Mesothelial cell of epicardium (in vitro differentiated cells): ENCODE measurements at places on chromosomes 11 and 22. TPM values are rescaled to one million over a fixed set of nuclear protein-coding genes. Genes with fewer than 3 reads are reported as not detected.

GRCh38 chr11:111148953-111149352 lies 96.6 kb upstream of the POU2AF2 start:
- H3K4me3 ChIP-seq = no peak overlapping the region
- no peak overlapping the region for H3K27ac ChIP-seq

Gene RBM4B
- total RNA-seq = 38.7 to 40.7 TPM (median 39.6 TPM) in 3 replicates

DNA sequence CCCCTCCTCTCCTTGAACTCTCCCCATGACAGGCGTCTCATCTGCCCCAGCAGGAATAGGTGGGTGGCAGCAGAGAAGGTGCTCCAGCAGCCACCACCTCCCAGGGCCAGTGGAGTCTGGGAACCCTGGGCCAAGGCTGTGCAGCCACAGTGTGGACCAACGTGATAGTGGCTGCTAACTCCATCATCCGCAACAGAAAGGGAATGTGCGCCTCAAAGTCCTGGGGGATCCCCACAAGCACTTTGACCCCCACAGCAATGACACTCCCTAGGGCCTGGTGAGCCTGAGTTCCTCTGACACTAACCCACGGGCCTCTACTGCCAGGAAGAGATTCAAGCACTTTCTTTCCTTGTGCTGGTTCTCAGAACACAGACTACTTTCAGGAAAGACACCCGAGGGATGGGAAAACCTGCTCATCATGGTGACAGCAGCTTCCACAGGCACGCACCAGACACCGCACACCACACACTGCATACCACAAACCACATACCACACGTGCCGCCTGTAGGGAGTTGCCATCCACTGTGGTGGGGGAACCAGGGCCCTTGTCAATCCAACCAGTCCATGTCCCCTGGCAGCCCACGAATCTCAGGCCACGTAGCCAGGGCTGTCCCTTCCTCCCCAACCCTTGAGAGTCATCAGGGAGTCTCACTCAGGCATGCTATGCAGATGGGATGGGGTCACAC lies 3.4 kb upstream of the SLC25A1 start:
- peak overlapping the region; percentile 61 for H3K27ac ChIP-seq
- H3K4me1 ChIP-seq = peaks cover 10% of the 10 kb centered on the region
- no peak overlapping the region for H3K4me3 ChIP-seq
- H3K36me3 ChIP-seq = no peaks in the 10 kb centered on the region
- no peaks in the 10 kb centered on the region for H3K27me3 ChIP-seq

- no peaks in the 10 kb centered on the region for H3K4me1 ChIP-seq
- H3K4me3 ChIP-seq = no peak overlapping the region
- no peak for DNase-seq
- H3K36me3 ChIP-seq = no peaks in the 10 kb centered on the region
- no peak overlapping the region for H3K27ac ChIP-seq
These were observed 1450.3 kb downstream of the TBC1D22A start for GRCh38 chr22:48212727-48213126.

Gene ZDHHC13
- total RNA-seq = 14.2 to 19.1 TPM (median 17.3 TPM) in 3 replicates

DNA sequence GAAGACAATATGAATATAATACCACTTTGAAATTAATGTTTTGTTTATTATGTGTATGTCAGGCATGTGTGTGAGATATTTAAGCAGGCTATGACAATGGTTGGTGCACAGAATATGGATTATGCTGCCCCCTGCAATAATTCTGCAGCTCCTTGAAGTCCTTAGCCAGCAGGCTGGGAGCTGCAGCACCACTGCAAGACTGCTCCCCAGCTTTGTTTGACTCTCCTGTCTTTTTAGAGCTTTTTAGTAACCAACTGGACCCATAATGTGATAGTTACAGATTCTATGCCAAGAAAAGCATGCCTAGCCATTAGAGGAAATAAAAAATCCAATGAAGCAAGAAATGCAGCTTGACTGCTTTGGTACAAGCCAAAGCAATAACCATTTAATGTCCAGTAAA lies 535.1 kb downstream of the TMEM135 start:
- H3K36me3 ChIP-seq = no peaks in the 10 kb centered on the region
- H3K27me3 ChIP-seq = no peaks in the 10 kb centered on the region
- DNase-seq = no peak

GRCh38 chr11:15826826-15827225 lies 529.5 kb downstream of the SOX6 start:
- peak; percentile 28 for DNase-seq
- H3K36me3 ChIP-seq = no peaks in the 10 kb centered on the region
- H3K27ac ChIP-seq = no peak overlapping the region
- peaks cover 13% of the 10 kb centered on the region for H3K4me1 ChIP-seq
- H3K27me3 ChIP-seq = no peaks in the 10 kb centered on the region

- peaks cover 15% of the 10 kb centered on the region for H3K27me3 ChIP-seq
- no peak overlapping the region for H3K4me3 ChIP-seq
- H3K36me3 ChIP-seq = no peaks in the 10 kb centered on the region
- H3K27ac ChIP-seq = no peak overlapping the region
These were observed 869.7 kb downstream of the BRD1 start for GRCh38 chr22:48957987-48958321.

- DNase-seq = no peak
- peaks cover 5% of the 10 kb centered on the region for H3K36me3 ChIP-seq
- H3K4me3 ChIP-seq = no peak overlapping the region
- H3K27me3 ChIP-seq = no peaks in the 10 kb centered on the region
These were observed 31.5 kb downstream of the SDHD start for GRCh38 chr11:112118176-112118575.

- H3K36me3 ChIP-seq = peaks cover 14% of the 10 kb centered on the region
- no peak for DNase-seq
- peak overlapping the region; percentile 73 for H3K27ac ChIP-seq
These were observed 495 bp downstream of the GPR137 start for GRCh38 chr11:64285885-64286800.

DNA sequence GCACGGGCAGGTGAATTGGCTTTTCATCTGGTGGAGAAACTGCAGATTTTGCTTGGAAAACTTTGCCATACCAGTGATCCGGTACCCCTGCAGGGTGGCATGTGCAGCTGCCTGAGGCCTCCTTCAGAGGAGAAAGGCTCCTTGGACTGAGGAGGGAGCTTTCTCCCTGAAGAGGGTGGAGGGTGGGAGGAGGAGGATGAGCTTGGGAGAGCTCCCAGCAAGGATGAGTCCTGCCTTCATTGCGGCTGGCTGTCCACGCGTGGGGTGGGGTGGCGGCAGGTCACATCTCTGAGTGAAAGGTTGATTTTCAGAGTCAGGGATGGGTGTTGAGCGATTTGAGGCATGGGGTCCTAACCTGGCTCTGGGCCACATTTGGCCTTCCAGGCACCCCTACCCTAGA lies 96.8 kb downstream of the GRAMD1B start:
- DNase-seq = no peak
- peaks cover 2% of the 10 kb centered on the region for H3K4me1 ChIP-seq
- no peak overlapping the region for H3K4me3 ChIP-seq
- H3K27ac ChIP-seq = no peak overlapping the region
- peaks cover 4% of the 10 kb centered on the region for H3K27me3 ChIP-seq
- peaks cover 2% of the 10 kb centered on the region for H3K36me3 ChIP-seq

- no peaks in the 10 kb centered on the region for H3K36me3 ChIP-seq
- no peak for DNase-seq
- no peaks in the 10 kb centered on the region for H3K27me3 ChIP-seq
- no peak overlapping the region for H3K27ac ChIP-seq
- no peaks in the 10 kb centered on the region for H3K4me1 ChIP-seq
These were observed 1158.5 kb downstream of the JRKL start for GRCh38 chr11:97548280-97548679.

GRCh38 chr22:50531962-50532674 lies 2.3 kb upstream of the TYMP start:
- peak overlapping the region; percentile 9 for H3K27ac ChIP-seq
- peak overlapping the region; percentile 62 for H3K4me3 ChIP-seq
- no peaks in the 10 kb centered on the region for H3K36me3 ChIP-seq
- peaks cover 38% of the 10 kb centered on the region for H3K27me3 ChIP-seq
- H3K4me1 ChIP-seq = peaks cover 26% of the 10 kb centered on the region

Gene MS4A12
- total RNA-seq = not detected in 3 replicates

DNA sequence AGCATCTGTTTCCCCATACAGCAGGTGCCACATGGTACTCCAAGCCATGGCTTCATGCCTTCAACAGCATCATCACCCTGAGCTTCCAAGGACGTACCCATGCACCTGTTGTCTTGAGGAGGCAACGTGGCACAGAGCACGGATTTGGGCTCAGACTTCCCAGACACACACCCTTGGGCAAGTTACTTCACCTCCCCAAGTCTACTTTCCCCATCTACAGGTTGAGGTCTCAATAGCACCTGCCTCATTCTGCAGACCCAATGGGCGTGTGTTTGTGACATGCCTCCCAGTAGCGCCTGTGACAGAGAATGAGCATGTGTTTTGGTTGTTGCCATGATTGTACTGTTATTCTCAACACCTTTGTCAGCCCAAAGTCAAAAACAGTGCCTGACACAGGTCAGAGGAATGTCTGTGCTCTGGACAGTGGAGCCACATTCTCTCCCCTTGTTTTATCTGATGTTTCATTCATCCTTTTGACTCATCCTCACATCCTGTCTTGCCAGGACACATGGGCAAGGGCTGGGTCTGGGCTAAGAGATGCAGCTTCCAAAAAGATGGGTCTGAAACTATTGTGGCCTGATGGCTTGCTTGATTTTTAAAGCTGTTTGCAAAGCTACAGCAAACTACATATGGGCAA lies 53.4 kb upstream of the CCND1 start:
- no peak for DNase-seq
- no peak overlapping the region for H3K27ac ChIP-seq
- no peaks in the 10 kb centered on the region for H3K4me1 ChIP-seq
- no peaks in the 10 kb centered on the region for H3K27me3 ChIP-seq

DNA sequence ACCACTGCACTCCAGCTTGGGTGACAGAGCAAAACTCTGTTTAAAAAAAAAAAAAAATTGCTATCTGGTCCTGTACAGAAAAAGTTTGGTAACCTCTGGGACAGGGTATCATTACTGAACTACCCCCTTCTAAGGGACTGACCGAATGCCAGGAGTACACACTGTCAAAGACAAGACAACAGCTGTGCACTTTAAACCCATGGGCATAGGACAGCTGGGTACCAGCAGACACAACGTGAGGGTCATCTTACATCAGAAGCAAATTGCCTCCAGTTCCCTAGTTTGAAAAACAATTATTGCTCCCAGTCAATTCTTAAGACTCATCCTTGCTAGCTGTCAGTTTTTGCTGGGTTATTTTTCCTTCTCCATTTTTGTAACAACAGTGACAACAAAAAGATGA lies 17.8 kb downstream of the CD59 start:
- DNase-seq = no peak
- no peak overlapping the region for H3K27ac ChIP-seq
- no peaks in the 10 kb centered on the region for H3K4me1 ChIP-seq
- no peak overlapping the region for H3K4me3 ChIP-seq

DNA sequence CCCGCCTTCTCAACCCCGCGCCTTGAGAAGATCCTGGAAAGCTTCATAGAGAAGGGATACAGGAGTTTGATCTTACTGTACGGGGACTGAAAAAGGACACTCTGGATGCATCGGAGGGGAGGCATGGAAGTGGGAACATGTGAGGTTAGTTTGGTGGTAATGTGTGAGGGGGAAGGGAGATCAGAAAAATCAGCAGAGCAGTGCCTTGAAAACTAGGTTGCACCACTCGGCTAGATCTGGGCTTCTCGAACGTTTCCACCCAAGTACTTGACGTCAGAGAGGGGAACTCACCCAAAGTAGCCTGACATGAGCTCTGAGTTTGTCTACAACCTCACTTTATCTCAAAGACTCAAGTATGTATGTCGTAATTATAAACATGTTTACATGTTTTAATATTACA lies 14.5 kb downstream of the USP35 start:
- H3K27ac ChIP-seq = no peak overlapping the region
- DNase-seq = no peak
- no peaks in the 10 kb centered on the region for H3K27me3 ChIP-seq
- H3K4me3 ChIP-seq = no peak overlapping the region
- no peaks in the 10 kb centered on the region for H3K4me1 ChIP-seq
- H3K36me3 ChIP-seq = peaks cover 8% of the 10 kb centered on the region

Gene ZNF280A
- 0.16 TPM in 1 of 3 replicates, not detected in the others for total RNA-seq

GRCh38 chr11:19656140-19656541 lies 56.5 kb upstream of the NAV2 start:
- H3K27me3 ChIP-seq = no peaks in the 10 kb centered on the region
- DNase-seq = no peak
- no peak overlapping the region for H3K27ac ChIP-seq
- H3K4me3 ChIP-seq = no peak overlapping the region
- no peaks in the 10 kb centered on the region for H3K36me3 ChIP-seq

Gene NAALADL1
- total RNA-seq = 1.2 to 1.8 TPM (median 1.5 TPM) in 3 replicates

- no peak overlapping the region for H3K4me3 ChIP-seq
- H3K27me3 ChIP-seq = peaks cover 21% of the 10 kb centered on the region
- H3K27ac ChIP-seq = no peak overlapping the region
- DNase-seq = no peak
These were observed 96.2 kb upstream of the SYT13 start for GRCh38 chr11:45382133-45382878.

DNA sequence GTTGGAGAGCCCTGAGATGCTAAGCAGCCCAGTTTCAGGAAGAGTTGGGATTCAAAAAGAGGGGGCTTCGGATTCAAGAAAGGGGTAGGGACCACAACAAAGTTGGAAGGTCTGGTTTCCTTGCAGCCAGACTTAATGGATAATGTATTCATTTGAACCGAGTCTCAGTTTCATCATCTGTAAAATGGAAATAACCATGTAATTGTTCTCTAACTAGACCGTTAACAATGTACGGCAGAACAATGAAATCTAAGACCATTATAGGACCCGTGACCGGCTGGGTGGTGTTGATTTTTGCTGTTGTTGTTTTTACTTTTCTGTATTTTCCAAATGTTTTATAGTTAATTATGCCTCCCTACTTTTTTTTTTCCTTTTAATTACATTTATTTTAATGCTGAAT lies 6.4 kb upstream of the MRPL48 start:
- no peaks in the 10 kb centered on the region for H3K27me3 ChIP-seq
- no peak for DNase-seq
- no peaks in the 10 kb centered on the region for H3K36me3 ChIP-seq
- no peak overlapping the region for H3K4me3 ChIP-seq

- H3K27ac ChIP-seq = peak within 1 kb of the TSS; percentile 93
- no peak for DNase-seq
- H3K4me1 ChIP-seq = peaks cover 25% of the 10 kb centered on the region
- peaks cover 21% of the 10 kb centered on the region for H3K36me3 ChIP-seq
These were observed at the start of gene BRD1 for GRCh38 chr22:49827853-49828598. Gene BRD1 (minus strand): TSS chr22:49827873. CDS start chr22:49824317, 3,556 bp downstream.

Gene SMIM35
- not detected in 3 replicates for total RNA-seq

- H3K27ac ChIP-seq = no peak overlapping the region
- no peaks in the 10 kb centered on the region for H3K36me3 ChIP-seq
- no peak for DNase-seq
- no peaks in the 10 kb centered on the region for H3K27me3 ChIP-seq
- no peak overlapping the region for H3K4me3 ChIP-seq
These were observed 15.2 kb upstream of the FANCF start for GRCh38 chr11:22640862-22641261.

GRCh38 chr11:4697585-4697984 lies at the start of gene OR51E2:
Gene OR51E2 (minus strand): TSS chr11:4697853. CDS start chr11:4682711, 15,142 bp downstream.
- H3K27ac ChIP-seq = no peak within 1 kb of the TSS
- no peaks in the 10 kb centered on the region for H3K4me1 ChIP-seq
- H3K36me3 ChIP-seq = no peaks in the 10 kb centered on the region

Gene PVALB
- total RNA-seq = not detected in 3 replicates

Gene DDT
- total RNA-seq = 80.0 to 85.3 TPM (median 80.3 TPM) in 3 replicates

Gene ART1
- total RNA-seq = not detected in 3 replicates
